ENCODE measurements at places on chromosomes 4 and X.

DNA sequence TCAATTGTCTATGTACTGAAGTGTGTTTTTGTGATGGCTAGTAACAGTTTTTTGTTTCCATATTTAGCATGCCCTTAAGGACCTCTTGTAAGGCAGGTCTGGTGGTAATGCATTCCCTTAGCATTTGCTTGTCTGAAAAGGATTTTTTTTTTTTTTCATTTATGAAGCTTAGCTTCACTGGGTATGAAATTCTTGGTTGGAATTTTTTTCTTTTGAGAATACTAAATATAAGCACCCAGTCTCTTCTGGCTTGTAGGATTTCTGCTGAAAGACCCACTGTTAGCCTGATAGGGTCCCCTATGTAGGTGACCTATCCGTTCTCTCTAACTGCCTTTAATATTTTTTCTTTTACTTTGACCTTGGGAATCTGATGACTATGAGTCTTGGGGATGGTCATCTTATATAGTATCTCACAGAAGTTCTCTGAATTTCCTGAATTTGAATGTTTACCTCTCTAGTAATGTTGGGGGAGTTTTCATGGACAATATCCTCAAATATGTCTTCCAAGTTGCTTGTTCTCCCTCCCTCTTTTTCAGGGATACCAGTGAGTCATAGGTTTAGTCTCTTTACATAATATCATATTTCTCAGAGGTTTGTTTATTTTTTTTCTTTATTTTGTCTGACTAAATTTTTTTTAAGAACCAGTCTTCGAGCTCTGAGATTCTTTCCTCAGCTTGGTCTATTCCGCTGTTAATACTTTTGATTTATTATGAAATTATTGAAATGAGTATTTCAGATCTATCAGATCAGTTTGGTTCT is 157.1 kb upstream of the PGRMC2 start:
- DNase-seq: no peak

DNA sequence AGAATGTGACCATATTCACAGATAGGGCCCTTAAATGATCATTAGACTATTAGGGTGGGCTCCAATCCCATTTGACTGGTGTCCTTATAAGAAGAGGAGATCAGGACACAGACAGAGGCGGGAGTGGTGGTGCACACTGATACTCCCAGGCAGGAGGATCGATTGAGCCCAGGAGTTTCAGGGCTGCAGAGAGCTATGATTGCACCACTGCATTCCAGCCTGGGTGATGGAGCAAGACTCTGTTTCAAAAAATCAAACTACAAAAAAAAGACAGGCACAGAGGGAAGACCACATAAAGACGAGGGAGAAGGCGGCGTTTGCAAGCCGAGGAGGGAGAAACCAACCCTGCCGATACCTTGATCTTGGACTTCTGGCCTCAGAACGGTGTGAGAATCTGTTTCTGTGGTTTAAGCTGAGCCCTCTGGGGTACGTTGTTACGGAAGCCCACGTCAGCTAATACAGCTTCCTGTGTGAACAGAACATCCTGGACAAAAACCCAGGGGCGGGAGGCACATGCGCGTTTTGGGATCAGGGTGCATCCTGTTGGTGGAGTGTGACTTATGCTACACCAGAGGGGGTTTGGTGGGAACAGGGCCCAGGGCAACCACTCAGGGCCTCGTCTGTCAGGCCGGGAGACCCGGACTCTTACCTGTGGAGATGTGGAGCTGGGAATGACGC is 211.8 kb upstream of the PSAPL1 start:
- no peak for DNase-seq

DNA sequence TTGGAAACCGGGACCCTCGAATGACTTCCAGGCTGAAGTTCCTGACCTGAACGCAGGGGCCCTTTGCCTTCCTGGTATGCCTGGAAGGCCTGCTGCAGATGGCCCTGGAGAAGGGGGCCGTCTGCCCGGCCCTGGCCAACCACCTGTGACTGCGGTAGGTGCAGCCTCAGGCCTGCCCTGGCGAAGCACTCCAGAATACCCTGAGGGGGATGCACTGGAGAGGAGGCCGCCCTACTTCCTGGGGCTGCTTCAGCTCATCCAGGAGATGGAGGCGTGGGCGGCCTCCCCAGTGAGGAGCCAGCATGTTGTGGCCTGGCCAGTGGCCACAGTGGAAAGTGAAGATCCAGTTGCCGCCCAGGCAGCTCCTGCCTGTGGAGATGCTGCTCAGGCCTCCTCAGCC is 26.4 kb upstream of the PNMA3 start:
- no peak for DNase-seq

DNA sequence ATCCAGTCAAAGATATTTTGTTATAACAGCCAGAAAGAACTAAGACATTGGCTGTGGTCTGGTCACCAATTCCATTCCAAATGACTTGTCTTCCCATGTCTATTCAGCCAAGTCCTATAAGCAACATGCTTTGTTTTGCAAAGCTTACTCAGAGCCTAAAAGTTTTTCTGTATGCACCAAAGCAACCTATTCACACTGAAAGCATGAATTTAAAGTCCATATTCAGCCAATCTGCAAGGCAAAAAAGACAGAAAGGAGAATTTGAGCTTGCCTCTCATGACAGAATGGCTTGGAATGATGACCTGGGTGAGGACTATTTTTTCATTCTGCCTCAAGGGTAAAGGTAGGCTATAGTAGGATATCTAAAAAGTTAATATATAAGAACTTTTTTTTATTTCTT is 323.2 kb upstream of the NOCT start:
- DNase-seq: no peak

DNA sequence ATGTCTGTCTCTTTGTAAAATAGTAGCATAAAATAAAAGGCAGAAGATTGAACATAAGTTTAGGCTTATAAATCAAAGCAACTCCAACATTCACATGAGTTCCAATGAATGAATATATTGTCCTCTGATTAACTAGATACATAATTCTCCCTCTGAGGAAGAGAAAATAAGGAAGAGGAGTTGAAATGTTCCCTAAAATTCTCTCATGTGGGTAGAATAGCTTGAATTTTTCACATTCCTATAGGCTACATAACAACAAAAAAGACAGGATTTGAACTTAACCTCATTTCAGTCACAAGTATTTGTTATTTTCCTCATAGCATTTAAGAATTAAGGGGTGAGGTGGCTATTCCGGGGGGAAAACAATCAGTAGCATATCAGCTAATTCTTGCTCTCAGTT is 462.4 kb upstream of the NDST4 start:
- no peak for DNase-seq

- no peak for DNase-seq
Observed at GRCh38 chrX:154650221-154650510, 3.2 kb downstream of the CTAG2 start.

- DNase-seq: no peak
Observed at GRCh38 chr4:85748654-85749053, 273.7 kb downstream of the ARHGAP24 start.

DNA sequence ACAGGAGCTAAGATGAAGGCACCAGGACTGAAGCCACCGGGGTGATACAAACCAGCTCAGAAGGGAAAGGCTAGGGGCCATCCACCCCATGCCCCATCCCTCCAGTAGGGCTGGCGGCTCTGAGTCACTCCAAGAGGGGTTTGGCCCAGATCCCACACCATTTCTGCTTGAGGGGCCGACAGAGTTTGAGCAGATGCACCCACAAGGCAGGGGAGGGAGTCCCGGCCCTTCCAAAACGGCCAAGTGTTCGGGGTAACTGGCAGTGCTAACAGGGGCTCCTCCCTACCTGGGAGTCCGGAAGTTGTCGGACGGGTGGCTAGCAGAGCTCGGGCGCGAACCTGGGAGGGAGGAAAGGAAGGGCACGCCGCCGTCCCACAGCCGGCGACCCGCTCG is 412 bp downstream of the SLC10A3 start:
- peak; percentile 51 for DNase-seq

DNA sequence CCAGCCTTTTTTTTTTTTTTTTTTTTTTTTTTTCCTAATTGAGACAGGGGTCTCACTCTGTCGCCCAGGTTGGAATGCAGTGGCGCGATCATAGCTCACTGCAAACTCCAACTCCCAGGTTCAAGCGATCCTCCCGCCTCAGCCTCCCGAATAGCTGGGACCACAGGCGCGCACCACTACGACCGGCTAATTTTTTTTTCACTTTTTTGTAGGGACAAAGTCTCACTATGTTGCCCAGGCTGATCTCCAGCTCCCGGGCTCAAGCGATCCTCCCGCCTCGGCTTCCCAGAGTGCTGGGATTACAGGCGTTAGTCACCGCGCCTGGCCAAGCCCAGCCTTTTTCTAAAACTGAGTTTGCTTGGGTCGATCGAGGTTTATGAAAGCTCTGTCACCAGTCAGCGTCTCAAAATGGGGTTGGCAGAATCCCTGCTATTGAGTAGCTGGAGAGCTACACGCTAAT is 1.3 kb upstream of the OTUD5 start:
- peak; percentile 57 for DNase-seq

GRCh38 chrX:142250502-142250901 is 45.4 kb upstream of the MAGEC2 start:
- DNase-seq: no peak

- peak; percentile 61 for DNase-seq
Observed at GRCh38 chr4:74397748-74398426, 32.9 kb downstream of the EREG start.

- DNase-seq: peak; percentile 1
Observed at GRCh38 chr4:164383358-164384220, 370.3 kb upstream of the SMIM31 start.

- DNase-seq: no peak
Observed at GRCh38 chr4:175280153-175280552, 362.0 kb downstream of the ADAM29 start.

GRCh38 chr4:76703676-76704075 is 194.3 kb downstream of the SOWAHB start:
- DNase-seq: no peak

DNA sequence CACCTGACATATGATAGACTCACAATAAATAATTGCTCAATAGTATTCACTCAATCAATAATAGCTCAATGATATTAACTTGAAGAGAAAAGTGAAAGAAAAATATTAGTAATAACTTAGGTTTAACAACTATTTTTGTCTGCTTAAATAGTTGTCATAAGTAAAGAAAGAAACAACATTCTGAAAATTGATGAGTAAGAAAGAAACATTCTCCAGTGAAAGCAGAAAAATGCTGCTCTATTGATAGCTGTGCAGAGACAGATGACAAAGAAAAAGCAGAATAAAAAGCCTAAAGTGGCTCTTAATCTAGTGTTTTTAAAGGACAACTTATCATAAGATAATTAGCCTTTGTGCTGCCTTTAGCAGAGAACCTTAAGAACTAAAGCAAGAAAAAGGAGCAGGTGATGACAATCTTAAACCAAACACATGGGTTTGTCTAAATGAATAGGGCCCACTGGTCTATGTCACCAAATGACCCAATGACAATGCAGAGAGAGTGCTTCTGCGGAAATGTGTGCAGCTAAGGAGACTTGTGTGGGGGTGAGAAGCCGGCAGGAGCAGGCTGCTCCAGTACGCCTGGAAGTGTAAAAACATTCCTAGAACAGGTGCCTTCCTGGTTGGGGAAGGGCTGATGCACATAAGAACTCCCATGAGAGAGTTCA is 13.2 kb downstream of the HS3ST1 start:
- DNase-seq: no peak

- peak; percentile 31 for DNase-seq
Observed at GRCh38 chrX:44343412-44344141, at the start of gene EFHC2. TSS of gene EFHC2 (minus strand) at chrX:44343672. CDS start at chrX:44343588, 84 bp downstream.

- DNase-seq: no peak
Observed at GRCh38 chr4:155604718-155605626, 61.7 kb upstream of the GUCY1A1 start.

DNA sequence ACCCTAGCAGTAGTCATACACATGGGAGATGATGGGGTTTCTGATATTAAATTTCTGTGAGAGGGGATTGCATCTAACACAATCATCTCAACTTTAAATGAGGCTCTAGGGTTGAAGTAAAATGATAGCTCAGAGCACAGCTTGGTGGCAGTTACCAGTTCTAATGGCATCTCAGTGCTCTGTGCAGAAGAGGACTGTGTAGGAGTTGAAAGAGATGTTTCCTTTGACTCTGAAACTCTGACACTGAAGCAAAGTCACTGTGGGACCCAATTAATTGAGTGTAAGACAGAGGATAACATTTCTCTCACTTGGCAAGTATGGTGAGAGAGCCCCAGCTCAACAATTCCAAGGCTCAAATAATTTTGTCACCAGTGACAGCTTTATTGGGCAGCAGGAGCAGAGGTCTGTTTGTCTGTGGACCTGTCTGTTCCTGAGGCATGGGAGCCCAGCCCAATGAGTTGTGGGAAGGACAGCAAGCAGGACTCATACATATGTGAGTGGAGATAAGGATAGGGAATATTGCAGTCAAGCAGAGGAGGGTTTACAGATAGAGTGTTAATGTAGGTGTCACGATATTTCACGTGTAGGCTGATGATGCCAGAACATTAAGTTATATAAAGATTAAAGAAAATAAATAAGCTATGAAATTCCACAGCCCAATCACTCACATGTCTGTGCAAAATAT is 76.7 kb upstream of the NAF1 start:
- DNase-seq: no peak

DNA sequence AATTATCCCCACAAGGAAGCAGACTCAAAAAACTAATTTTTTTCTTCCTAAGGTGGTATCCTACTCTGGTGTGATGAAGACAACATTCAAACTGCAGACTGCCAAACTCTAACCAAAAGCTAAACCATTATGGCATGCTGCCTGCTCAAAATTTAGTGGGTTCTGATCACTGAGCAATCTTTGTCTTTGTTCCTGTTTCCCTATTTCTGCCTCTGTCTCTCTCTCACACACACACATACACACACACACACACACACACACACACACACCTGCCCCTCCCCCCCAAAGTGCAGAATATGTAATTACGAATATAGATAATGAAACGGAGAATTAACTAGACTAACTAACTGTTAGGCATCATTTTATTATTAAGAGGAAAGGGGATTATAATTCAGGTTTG is 1278.6 kb downstream of the PCDH7 start:
- DNase-seq: no peak

DNA sequence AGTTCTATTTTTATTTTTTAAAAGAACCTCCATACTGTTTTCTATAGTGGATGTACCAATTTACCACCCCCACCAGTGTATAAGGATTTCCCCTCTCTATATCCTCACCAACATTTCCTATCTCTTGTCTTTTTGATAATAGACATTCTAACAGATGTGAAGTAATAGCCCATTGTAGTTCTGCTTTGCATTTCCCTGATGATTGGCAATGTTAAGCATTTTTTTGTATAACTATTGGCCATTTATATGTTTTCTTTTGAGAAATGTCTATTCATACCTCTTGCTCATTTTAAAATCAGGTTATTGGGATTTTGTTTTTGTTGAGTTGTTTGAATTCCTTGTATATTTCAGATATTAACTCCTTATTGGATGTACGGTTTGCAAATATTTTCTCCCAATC is 251.1 kb upstream of the HTR2C start:
- DNase-seq: no peak

DNA sequence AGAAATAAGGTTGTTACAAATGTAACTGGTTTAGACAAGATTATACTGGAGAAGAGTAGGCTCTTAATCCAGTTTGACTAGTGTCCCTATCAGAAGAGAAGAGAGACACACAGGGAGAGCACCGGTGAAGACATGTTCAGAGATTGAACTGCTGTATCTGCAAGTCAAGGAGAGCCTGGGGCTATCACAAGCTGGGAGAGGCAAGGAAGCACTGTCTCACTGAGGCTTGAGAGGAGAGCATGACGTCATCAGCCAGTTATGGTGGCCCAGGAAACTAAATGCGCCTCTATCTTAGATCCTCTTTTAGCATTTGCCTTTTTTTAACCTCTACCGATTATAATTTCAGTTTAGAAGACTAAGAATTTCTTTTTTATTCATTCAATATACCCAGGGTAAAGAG is 583.4 kb downstream of the TRAM1L1 start:
- DNase-seq: no peak

Data from hematopoietic multipotent progenitor cell treated with erythropoietin and hydrocortisone succinate and interleukin-3 and kit ligand, for 6 days (in vitro differentiated cells).